ENCODE measurements at places on chromosomes 5 and 9. TPM values are rescaled to one million over a fixed set of nuclear protein-coding genes. Genes with fewer than 3 reads are reported as not detected.

The PDLIM4 gene
- 14.3 TPM for total RNA-seq

The PLPP7 gene
- total RNA-seq: 3.6 TPM

The PCDHGA4 gene
- 1.2 TPM for total RNA-seq

The HCN1 gene
- 0.14 TPM for total RNA-seq

The SLC36A2 gene
- total RNA-seq: not detected

The EIF4EBP3 gene
- total RNA-seq: 6.7 TPM

The WDR31 gene
- total RNA-seq: 5.1 TPM

The LCN9 gene
- total RNA-seq: 0.57 TPM

The HMMR gene
- total RNA-seq: 13.3 TPM

The ST6GALNAC4 gene
- total RNA-seq: 7.7 TPM

The CCNO gene
- total RNA-seq: not detected

The CBY3 gene
- total RNA-seq: not detected

The NTNG2 gene
- total RNA-seq: 2.4 TPM

- no peak overlapping the region for H3K27ac ChIP-seq
- DNase-seq: no peak
- H3K4me1 ChIP-seq: no peaks in the 10 kb centered on the region
- peaks cover 10% of the 10 kb centered on the region for H3K36me3 ChIP-seq
- H3K27me3 ChIP-seq: no peaks in the 10 kb centered on the region
- no peak overlapping the region for H3K4me3 ChIP-seq
These were observed 55.8 kb downstream of the NUP214 start for GRCh38 chr9:131181091-131181681.

DNA sequence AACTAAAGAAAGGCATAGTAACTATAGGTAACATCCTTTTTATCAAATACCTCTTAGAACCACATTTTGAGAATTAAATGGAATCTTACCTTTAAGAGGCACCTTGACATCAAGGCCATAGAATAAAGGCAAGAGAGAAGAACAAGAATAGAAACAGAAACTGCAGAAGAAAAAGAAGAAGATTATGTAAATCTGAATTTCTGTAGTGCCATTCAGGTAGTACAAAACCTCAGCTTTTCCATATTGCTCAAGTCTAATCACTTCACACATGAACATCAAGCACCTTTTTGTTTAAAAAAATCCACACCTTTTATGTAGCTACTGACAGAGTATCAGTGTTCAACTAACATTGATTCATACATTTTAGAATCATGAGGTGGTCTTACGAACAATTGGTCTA is 91.8 kb upstream of the DPYSL3 start:
- no peak overlapping the region for H3K27ac ChIP-seq
- H3K4me1 ChIP-seq: peaks cover 4% of the 10 kb centered on the region
- no peaks in the 10 kb centered on the region for H3K36me3 ChIP-seq

GRCh38 chr9:20152151-20152725 is 363.4 kb upstream of the SLC24A2 start:
- no peak overlapping the region for H3K4me3 ChIP-seq
- H3K36me3 ChIP-seq: no peaks in the 10 kb centered on the region
- DNase-seq: no peak
- H3K27me3 ChIP-seq: no peaks in the 10 kb centered on the region
- H3K27ac ChIP-seq: no peak overlapping the region

GRCh38 chr9:1083325-1083913 is 33.3 kb downstream of the DMRT2 start:
- DNase-seq: peak; percentile 12
- no peak overlapping the region for H3K27ac ChIP-seq
- peak overlapping the region; percentile 44 for H3K4me3 ChIP-seq
- H3K36me3 ChIP-seq: no peaks in the 10 kb centered on the region
- H3K27me3 ChIP-seq: peaks cover 27% of the 10 kb centered on the region

- no peaks in the 10 kb centered on the region for H3K36me3 ChIP-seq
- no peak overlapping the region for H3K4me3 ChIP-seq
- H3K27ac ChIP-seq: peak overlapping the region; percentile 90
- peaks cover 25% of the 10 kb centered on the region for H3K4me1 ChIP-seq
These were observed 456.7 kb downstream of the ZNF608 start for GRCh38 chr5:124289641-124290311.

DNA sequence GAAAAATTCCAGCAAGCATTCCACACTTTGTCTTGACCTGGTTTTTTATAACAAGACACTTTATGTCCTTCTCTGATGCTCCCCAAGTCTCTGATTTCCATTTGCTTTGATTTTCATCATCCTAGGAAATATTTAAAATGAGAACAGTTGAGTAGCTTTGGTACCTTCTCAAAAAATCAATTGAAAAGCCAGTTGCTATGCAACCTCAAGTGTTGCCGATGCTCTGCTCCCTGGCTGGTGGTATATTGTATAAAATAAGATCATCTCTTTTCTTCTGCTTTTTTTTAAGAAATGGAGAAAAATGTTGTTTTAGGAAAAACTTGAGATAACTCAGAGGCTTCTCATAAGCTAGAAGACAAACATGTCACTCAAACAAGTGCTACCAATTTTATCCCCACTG is 109.7 kb downstream of the ZNF354C start:
- H3K27me3 ChIP-seq: peaks cover 19% of the 10 kb centered on the region
- H3K4me3 ChIP-seq: no peak overlapping the region
- no peaks in the 10 kb centered on the region for H3K36me3 ChIP-seq
- no peak overlapping the region for H3K27ac ChIP-seq
- no peaks in the 10 kb centered on the region for H3K4me1 ChIP-seq
- DNase-seq: no peak

DNA sequence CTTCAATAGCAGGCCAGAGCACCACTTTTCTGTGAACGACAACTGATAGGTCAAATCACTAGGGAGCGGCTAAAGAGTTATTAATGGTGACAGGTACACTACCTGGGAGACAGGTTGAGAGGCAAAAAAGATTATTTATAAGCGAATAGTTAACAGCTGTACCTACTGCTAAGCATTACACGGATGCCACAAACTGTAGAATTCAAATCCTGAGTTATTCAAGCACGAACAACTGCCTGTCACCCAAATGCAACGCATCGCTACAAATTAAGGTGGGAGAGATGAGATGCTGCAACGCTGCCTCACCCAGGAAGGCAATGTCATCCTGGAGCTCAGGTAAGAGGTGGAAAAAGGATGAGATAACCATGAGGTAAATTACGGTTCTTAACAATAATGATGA is 342.9 kb downstream of the BNC2 start:
- H3K27me3 ChIP-seq: peaks cover 5% of the 10 kb centered on the region
- no peak overlapping the region for H3K27ac ChIP-seq
- DNase-seq: no peak
- H3K4me1 ChIP-seq: no peaks in the 10 kb centered on the region
- H3K36me3 ChIP-seq: no peaks in the 10 kb centered on the region

GRCh38 chr5:43483298-43484105 is at the start of gene TMEM267:
Gene TMEM267 (minus strand): TSS chr5:43483865. CDS start chr5:43453969, 29,896 bp downstream.
- no peaks in the 10 kb centered on the region for H3K27me3 ChIP-seq
- peaks cover 9% of the 10 kb centered on the region for H3K4me1 ChIP-seq
- no peaks in the 10 kb centered on the region for H3K36me3 ChIP-seq
- H3K27ac ChIP-seq: peak within 1 kb of the TSS; percentile 98

DNA sequence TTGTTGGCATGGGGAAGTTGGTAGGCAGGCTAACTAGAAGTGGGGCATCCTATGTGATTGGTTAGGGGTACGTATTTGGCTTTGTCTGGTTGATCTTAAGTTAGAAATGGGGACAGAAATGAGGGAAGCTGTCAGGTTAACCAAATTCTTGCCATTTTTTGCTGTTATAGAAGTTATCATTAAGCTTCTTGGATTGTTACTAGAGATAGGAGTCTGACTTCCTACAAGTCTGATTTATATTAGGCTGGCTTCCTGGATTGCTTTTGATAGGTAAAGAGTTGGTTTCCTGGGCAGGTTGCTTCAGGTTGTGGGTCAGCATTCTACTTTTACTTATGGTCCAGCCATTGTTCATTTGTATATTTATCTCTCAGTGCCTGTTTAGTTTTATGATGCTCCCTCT is 216.9 kb downstream of the TLE4 start:
- no peak overlapping the region for H3K4me3 ChIP-seq
- no peak for DNase-seq
- H3K27me3 ChIP-seq: peaks cover 4% of the 10 kb centered on the region
- no peak overlapping the region for H3K27ac ChIP-seq

GRCh38 chr5:127832067-127832466 is 128.9 kb downstream of the CCDC192 start:
- DNase-seq: no peak
- H3K36me3 ChIP-seq: no peaks in the 10 kb centered on the region
- H3K27me3 ChIP-seq: no peaks in the 10 kb centered on the region
- H3K4me1 ChIP-seq: peaks cover 16% of the 10 kb centered on the region
- no peak overlapping the region for H3K27ac ChIP-seq

DNA sequence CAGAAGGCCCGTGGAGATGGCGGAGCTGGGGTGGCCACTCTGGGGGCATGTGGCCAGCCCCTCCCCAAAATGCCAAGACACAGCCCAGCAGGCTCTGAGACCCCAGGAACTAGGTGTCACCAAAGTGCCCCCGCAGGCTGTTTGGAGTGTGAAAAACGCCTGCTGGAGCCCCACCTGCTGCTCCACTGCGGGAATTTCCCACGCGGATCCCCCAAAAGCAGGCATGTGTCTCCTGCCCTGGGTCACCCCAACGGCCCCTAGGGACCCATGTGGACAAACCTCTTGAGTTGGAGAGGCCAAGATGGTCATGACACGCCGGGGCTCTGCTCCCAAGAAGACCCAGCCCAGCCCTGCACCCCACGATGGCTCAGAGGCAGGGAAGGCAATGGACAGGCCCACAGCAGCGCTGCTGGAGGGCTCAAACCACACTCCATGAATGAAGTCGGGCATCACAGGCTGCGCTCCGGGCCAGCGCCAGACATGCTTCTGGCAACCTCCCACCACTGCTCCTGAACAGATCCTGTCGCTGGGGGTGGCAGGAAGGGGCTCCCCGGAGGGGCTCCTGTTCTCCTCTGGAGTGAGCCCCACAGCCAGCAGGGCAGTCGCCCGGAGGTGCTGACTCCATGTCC is 15.3 kb downstream of the NOTCH1 start:
- peaks cover 20% of the 10 kb centered on the region for H3K4me1 ChIP-seq
- H3K36me3 ChIP-seq: peaks cover 3% of the 10 kb centered on the region
- DNase-seq: no peak
- H3K4me3 ChIP-seq: no peak overlapping the region
- H3K27ac ChIP-seq: no peak overlapping the region

- H3K27ac ChIP-seq: no peak overlapping the region
- no peaks in the 10 kb centered on the region for H3K4me1 ChIP-seq
- H3K4me3 ChIP-seq: no peak overlapping the region
- DNase-seq: no peak
- peaks cover 34% of the 10 kb centered on the region for H3K36me3 ChIP-seq
- no peaks in the 10 kb centered on the region for H3K27me3 ChIP-seq
These were observed 125.1 kb downstream of the SUSD1 start for GRCh38 chr9:112049811-112050516.

DNA sequence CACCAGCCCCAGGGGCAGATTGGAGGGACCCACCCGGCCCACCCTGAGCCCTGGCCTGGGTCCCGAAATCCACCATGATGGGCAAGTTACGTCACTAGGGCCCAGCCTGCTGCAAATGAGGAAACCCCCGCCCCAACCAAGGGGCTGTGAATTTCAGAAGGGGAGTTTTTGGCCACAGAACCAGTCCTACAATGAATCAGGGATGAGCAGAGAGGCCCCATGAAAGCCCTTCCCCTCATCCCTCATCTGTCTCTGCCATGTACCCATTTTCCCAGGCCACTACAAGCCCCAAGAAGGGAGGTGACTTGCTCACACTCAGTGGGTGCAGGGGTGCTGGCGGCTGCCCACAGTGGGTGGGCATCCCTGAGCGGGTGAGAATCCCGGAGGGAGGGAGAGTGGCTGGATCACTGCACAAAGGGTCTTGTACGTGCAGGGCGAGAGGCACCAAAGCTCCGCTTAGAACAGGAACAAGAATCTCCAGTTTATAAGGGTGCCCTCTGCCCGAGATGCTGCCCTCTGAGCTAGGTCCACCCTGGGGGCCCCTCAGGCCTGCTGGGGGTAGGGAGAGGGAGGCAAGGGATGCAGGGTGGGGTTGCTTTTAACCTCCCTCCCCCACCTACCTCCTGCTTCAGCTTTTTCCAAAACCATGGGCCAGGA is 10.4 kb upstream of the TCF7 start:
- peaks cover 10% of the 10 kb centered on the region for H3K27me3 ChIP-seq
- no peak for DNase-seq
- H3K36me3 ChIP-seq: no peaks in the 10 kb centered on the region
- H3K4me1 ChIP-seq: no peaks in the 10 kb centered on the region

- DNase-seq: no peak
- H3K4me1 ChIP-seq: peaks cover 2% of the 10 kb centered on the region
- H3K36me3 ChIP-seq: no peaks in the 10 kb centered on the region
- H3K27me3 ChIP-seq: no peaks in the 10 kb centered on the region
- no peak overlapping the region for H3K27ac ChIP-seq
- H3K4me3 ChIP-seq: no peak overlapping the region
These were observed 139.5 kb upstream of the RAPGEF1 start for GRCh38 chr9:131879181-131879910.

DNA sequence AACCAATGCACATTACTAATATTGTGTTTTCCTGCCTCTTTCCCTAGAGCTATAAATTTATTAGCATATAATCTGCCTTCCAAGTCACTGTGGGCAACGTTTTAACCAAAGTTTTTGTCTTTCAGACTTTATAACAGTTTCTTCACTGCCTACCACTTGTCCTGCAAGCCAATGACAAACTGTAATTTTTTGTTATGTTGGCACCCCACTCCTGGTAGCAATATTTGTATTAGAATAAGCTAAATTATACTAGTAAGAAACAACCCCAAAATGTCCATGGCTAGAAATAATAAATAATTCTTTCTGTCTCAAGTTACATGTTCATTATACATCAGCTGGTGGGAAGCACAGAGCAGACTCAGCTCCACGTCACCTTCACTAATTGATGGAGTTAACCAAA is 51.7 kb downstream of the ATPSCKMT start:
- H3K4me3 ChIP-seq: no peak overlapping the region
- H3K27ac ChIP-seq: no peak overlapping the region
- peaks cover 2% of the 10 kb centered on the region for H3K36me3 ChIP-seq
- H3K27me3 ChIP-seq: no peaks in the 10 kb centered on the region

DNA sequence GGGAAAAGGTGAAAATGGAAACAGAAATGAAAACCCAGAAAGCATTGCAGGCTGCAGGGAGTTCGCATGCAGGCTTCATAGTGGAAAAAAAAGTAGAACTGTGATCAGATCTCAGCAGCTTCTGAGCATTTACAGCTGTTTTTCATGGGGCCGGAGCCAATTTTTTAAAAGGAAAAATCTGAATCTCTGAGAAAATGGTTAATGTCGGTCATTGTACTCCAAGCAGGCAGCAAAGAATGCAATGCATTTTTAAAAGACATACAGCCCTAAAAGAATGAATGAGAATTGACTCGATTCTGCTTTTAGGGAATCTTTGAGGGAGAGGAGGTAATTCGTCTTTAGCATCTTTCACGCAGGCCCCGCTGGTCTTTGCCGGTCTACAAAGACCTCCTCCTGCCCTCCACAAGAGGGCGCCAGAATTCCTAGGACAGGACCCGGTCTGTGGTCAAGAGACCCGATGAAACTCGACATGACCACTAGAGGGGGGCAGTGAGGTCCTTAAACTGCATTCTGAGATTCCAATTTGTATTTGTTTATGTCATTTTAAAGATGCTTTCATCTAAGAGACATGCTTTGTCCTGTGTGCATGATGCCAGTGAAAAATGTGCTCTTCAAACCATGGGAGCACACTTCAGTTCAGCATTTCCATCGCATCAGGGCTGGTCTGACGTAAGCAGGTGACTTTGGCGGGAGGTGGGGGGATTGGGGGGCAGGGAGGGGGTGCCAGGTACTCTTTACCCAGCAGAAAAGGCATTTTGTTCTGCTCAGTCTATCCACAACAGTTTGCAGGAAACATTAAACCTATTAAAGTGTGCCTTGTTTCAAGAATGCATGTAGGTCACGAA is 43.7 kb upstream of the TMEM252 start:
- H3K36me3 ChIP-seq: peaks cover 2% of the 10 kb centered on the region
- peaks cover 13% of the 10 kb centered on the region for H3K27me3 ChIP-seq
- no peaks in the 10 kb centered on the region for H3K4me1 ChIP-seq
- H3K4me3 ChIP-seq: no peak overlapping the region
- H3K27ac ChIP-seq: no peak overlapping the region

All from progenitor cell of endocrine pancreas (in vitro differentiated cells).